CD8-positive, alpha-beta memory T cell (primary cell): ENCODE measurements at places on chromosomes 7 and 10. TPM values are rescaled to one million over a fixed set of nuclear protein-coding genes. Genes with fewer than 3 reads are reported as not detected.

MRPL43 gene
- total RNA-seq, result 62.5 TPM

SLC13A4 gene
- total RNA-seq, result not detected

TMEM184A gene
- total RNA-seq, result not detected

GPR26 gene
- not detected for total RNA-seq

OPN4 gene
- total RNA-seq, result not detected

CRYGN gene
- total RNA-seq, result not detected

HOXA11 gene
- not detected for total RNA-seq

MARVELD1 gene
- 4.3 TPM for total RNA-seq

ZNF32 gene
- 17.4 TPM for total RNA-seq

DNA sequence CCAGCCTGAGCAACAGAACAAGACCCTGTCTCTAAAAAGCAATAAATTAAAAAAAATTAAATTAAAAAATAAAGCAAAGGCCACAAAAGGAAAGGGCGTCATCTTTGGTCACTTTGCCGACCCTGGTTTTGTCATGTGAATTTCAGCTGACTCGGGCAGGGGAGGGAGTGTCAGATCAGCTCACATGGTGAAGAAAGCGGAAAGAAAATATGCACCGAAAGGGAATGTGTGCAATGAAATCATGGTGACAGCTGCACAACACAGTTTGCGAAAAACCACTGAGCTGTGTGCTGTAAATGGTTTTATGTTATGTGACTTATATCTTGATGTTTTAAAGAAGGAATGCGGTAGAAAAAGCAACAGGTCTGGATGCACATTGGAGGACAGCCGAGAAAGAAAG is 39.8 kb downstream of the RCC1L start:
- H3K36me3 ChIP-seq, result no peaks in the 10 kb centered on the region
- H3K4me3 ChIP-seq, result no peak overlapping the region
- H3K4me1 ChIP-seq, result no peaks in the 10 kb centered on the region

DNA sequence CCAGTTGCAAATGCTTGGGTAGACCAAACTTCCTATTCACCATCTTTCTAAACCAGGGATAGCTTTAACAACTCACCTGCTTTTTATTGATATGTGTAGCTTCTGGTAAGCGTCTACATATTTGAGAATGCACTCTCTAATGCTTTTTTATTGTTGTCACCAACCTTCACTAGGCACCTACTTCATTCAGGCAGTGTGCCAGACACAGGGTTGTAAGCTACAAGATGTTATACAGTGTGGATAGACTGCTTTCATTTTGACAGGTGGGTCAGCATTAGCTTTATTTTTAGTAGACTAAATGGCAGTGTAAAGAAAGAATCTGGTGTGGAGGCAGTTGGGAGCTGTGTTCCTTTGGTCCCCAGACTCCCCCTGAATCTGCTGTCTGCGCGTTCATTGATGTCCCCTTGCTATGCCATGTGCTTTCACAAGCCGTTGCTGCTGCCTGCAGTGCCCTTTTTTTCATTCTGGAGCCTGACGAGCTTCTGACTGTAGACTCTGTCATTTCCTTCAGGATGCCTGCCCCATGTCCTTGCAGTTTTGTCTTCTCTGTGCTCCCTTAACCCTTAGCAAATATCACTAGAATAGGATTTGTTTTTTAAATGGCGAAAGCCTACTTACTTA is 32.1 kb downstream of the NRF1 start:
- H3K27me3 ChIP-seq, result no peaks in the 10 kb centered on the region
- DNase-seq, result no peak
- H3K4me3 ChIP-seq, result no peak overlapping the region
- H3K4me1 ChIP-seq, result peaks cover 4% of the 10 kb centered on the region
- H3K36me3 ChIP-seq, result no peaks in the 10 kb centered on the region

GRCh38 chr10:32954080-32954479 is 4.0 kb downstream of the ITGB1 start:
- peaks cover 45% of the 10 kb centered on the region for H3K4me1 ChIP-seq
- no peak overlapping the region for H3K4me3 ChIP-seq
- no peaks in the 10 kb centered on the region for H3K27me3 ChIP-seq
- H3K27ac ChIP-seq, result peak overlapping the region; percentile 55

DNA sequence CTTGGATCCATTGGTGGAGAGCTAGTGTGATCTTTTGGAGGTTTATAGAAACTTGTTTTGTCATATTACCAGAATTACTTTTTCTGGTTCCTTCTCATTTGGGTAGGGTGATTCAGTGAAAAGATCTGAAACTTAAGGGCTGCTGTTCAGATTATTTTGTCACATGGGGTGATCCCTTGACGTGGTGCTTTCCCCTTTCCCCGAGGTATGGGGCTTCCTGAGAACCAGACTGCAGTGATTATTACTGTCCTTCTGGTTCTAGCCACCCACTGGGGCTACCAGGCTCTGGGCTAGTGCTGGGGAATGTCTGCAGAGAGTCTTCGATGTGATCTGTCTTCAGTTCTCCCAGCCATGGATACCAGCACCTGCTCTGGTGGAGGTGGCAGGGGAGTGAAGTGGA is 1030.0 kb downstream of the GRM8 start:
- H3K36me3 ChIP-seq, result no peaks in the 10 kb centered on the region
- no peak overlapping the region for H3K27ac ChIP-seq
- no peak overlapping the region for H3K4me3 ChIP-seq
- no peaks in the 10 kb centered on the region for H3K4me1 ChIP-seq
- DNase-seq, result no peak
- H3K27me3 ChIP-seq, result no peaks in the 10 kb centered on the region

DNA sequence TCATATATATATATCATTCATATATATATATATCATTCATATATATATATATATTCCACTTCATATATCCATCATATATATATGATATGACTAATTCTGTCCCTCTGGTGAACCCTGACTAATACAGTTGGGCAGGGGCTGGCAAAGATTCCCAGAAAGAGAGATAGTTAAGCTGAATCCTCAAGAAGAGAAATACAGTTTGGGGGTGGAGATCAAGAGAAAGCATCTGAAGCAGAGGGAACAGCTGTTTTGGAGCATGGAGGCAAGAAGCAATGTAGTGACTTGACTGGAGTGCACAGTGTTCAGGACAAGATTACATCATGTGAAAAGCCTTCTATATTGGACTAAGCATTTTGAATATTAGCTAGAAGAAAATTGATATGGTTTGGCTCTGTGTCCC is 540.7 kb downstream of the MAGI2 start:
- no peak overlapping the region for H3K4me3 ChIP-seq
- no peaks in the 10 kb centered on the region for H3K27me3 ChIP-seq
- H3K27ac ChIP-seq, result no peak overlapping the region
- H3K36me3 ChIP-seq, result no peaks in the 10 kb centered on the region

- H3K4me1 ChIP-seq, result no peaks in the 10 kb centered on the region
- H3K4me3 ChIP-seq, result no peak overlapping the region
- H3K27me3 ChIP-seq, result no peaks in the 10 kb centered on the region
- no peak overlapping the region for H3K27ac ChIP-seq
These were observed 210.5 kb downstream of the ETV1 start for GRCh38 chr7:13778967-13779366.

DNA sequence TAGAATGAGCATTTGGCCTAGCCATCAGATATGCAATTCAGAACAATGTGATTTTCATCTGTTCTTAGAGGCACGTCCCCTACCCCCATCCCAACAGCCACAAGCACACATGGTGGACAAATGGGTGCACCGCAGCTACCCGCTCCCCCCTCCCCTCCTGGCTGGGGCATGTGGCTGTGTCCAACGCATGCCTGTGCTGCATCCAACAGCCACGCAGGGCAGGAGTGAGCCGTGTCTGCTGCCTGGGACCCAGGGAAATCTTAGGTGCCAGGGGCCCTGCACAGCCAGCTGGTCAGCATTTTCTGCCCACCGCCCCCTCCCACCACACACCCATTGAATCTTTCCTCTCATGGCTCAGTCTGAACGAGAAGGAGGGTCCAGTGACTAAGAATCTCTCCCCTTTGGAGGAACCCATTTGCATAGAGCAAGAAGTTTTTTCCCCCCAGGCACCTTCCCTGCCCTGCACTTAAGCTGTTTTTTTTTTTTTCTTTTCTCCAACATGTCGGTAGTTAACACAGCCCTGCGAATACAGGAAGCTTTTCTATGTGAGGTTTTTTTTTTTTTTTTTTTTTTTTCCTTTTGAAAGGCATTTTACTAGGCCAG is 138.9 kb downstream of the WDR11 start:
- no peaks in the 10 kb centered on the region for H3K36me3 ChIP-seq
- no peak for DNase-seq
- H3K27ac ChIP-seq, result no peak overlapping the region

GRCh38 chr10:120883071-120883470 is 31.9 kb downstream of the WDR11 start:
- no peak overlapping the region for H3K27ac ChIP-seq
- H3K27me3 ChIP-seq, result no peaks in the 10 kb centered on the region
- H3K4me3 ChIP-seq, result no peak overlapping the region

DNA sequence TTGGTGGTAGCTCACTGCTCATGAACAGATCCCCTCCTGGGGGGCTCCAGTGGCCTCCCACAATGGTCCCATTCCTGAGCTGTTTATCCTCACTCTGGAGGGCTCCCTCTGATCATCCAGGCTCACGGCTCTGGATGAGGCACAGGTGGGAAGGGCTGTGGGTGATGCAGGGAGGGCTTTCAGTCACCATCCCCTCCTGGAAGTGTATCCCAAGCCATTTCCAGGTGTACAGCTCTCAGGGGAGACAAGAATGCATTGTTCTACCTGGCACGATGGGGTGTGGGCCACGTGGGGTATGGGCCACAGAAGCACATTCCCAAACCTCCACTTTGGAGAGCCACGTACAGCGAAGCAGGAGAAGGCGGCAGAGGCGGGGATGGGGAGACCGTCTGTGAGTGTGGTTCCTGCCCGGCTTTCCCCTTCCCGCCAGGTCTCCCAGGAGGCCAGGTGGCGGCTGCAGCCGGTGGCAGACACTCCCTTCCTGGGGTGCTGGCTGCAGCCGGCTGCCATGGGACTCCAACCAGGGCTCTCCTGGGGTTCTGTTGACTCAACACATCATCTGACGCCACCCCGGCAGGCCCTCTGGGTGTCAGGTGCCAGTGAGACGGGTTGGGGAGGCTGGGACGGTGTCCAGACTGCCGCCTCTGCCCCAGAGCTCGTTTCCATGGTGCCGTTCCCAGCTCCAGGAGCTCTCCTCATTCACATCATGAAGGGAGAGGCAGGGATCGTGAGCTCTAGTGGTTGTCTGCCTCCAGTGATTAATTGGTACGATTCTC is 169.7 kb upstream of the RHEB start:
- no peak overlapping the region for H3K27ac ChIP-seq
- no peak for DNase-seq
- no peaks in the 10 kb centered on the region for H3K36me3 ChIP-seq
- H3K4me3 ChIP-seq, result no peak overlapping the region
- no peaks in the 10 kb centered on the region for H3K27me3 ChIP-seq

GRCh38 chr7:94403546-94403945 is 8.9 kb downstream of the COL1A2 start:
- no peak for DNase-seq
- H3K4me3 ChIP-seq, result no peak overlapping the region
- H3K4me1 ChIP-seq, result no peaks in the 10 kb centered on the region
- H3K27ac ChIP-seq, result no peak overlapping the region
- H3K27me3 ChIP-seq, result no peaks in the 10 kb centered on the region

- H3K4me1 ChIP-seq, result no peaks in the 10 kb centered on the region
- no peak overlapping the region for H3K4me3 ChIP-seq
- no peaks in the 10 kb centered on the region for H3K36me3 ChIP-seq
- no peaks in the 10 kb centered on the region for H3K27me3 ChIP-seq
- H3K27ac ChIP-seq, result no peak overlapping the region
- no peak for DNase-seq
These were observed 40.6 kb downstream of the AKR1B15 start for GRCh38 chr7:134589491-134589941.

GRCh38 chr7:103487419-103487818 is 41.4 kb upstream of the SLC26A5 start:
- H3K27ac ChIP-seq, result no peak overlapping the region
- H3K4me3 ChIP-seq, result no peak overlapping the region
- H3K36me3 ChIP-seq, result no peaks in the 10 kb centered on the region
- DNase-seq, result no peak
- no peaks in the 10 kb centered on the region for H3K4me1 ChIP-seq

GRCh38 chr10:60390224-60390626 is 550 bp upstream of the ANK3 start:
- no peak overlapping the region for H3K4me3 ChIP-seq
- H3K27me3 ChIP-seq, result no peaks in the 10 kb centered on the region
- H3K36me3 ChIP-seq, result no peaks in the 10 kb centered on the region
- no peaks in the 10 kb centered on the region for H3K4me1 ChIP-seq
- DNase-seq, result no peak

DNA sequence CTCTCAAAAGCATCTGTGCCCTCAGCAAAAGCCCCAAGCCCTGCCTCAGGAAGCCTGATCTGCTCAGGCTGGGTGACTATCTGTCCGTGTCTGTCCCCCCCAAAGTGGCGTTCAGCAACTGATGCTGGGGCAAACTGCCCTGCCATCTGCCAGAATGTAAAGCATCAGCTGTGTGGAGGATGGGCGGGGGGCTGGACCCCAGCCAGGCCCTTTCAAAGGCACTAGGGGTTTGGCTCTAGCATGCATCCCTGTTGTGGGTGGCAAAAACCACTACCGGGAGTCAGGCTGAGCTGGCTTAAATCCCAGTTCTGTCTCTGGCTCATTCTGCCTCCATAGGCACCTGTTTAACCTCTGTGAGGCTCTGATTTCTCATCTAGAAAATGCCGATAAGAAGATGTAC is 35.5 kb downstream of the GPRIN2 start:
- H3K4me3 ChIP-seq, result no peak overlapping the region
- H3K27ac ChIP-seq, result no peak overlapping the region
- H3K36me3 ChIP-seq, result no peaks in the 10 kb centered on the region
- no peaks in the 10 kb centered on the region for H3K27me3 ChIP-seq
- H3K4me1 ChIP-seq, result no peaks in the 10 kb centered on the region

GRCh38 chr7:157032644-157033482 is 22.4 kb upstream of the MNX1 start:
- no peak overlapping the region for H3K4me3 ChIP-seq
- no peaks in the 10 kb centered on the region for H3K36me3 ChIP-seq
- no peak overlapping the region for H3K27ac ChIP-seq

GRCh38 chr10:102268375-102268888 is 23.1 kb downstream of the GBF1 start:
- no peaks in the 10 kb centered on the region for H3K27me3 ChIP-seq
- no peak overlapping the region for H3K4me3 ChIP-seq
- no peak for DNase-seq
- H3K27ac ChIP-seq, result no peak overlapping the region
- H3K4me1 ChIP-seq, result peaks cover 15% of the 10 kb centered on the region
- peaks cover 5% of the 10 kb centered on the region for H3K36me3 ChIP-seq

DNA sequence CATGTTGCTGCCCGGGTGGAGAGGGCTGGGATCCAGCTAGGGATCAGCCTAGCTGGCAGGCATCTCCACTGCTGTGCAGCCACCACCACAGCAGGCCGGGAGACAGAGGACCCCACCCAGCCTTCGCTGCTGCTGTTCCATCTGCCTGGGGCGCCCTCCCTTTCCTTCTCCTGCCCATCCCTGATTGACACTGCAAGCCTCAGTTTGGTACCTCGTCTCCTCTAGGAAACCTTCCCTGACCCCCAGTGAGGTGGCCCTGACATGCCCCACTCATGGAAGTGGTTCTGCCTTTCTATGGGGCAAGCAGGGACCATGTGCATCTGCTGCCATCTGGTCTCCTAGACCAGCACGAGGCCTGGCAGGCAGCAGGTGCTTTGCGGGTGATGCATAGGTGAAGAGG is 30.4 kb upstream of the DPYSL4 start:
- H3K27ac ChIP-seq, result no peak overlapping the region
- H3K4me3 ChIP-seq, result no peak overlapping the region
- DNase-seq, result no peak
- no peaks in the 10 kb centered on the region for H3K36me3 ChIP-seq
- peaks cover 16% of the 10 kb centered on the region for H3K4me1 ChIP-seq
